ENCODE measurements at places on chromosomes 13 and 19.

DNA sequence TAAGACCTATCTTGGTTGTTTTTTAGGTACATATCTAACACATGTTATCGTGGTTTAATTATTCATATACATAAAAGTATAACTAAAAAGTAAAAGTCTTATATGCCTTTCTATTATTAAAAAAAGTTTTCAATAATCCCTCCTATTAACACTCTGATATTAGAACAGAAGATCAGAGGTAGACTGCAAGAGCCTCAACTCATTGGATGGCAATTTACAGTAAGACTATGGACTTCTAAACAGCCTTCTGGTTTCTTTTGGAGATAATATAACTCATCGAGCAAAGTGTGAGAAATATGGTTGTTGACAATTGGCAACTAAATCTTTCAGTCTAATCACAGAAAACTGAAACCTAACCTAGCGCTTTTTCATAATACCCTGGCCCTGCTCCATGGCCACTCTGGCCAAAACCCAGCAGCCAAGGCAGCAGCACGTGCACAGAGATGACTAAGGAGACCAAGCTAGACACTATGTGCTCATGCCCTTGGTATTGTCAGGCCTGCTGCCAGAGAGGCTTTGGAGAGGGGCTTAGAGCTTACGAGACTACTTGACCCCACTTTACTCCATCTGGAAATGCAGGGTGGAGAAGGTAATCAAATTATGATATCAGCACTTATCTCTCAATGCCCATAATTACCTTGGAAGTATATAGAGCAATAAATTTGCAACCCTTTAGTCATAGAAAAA lies 40.6 kb upstream of the EEF1AKMT1 start:
- DNase-seq = no peak

DNA sequence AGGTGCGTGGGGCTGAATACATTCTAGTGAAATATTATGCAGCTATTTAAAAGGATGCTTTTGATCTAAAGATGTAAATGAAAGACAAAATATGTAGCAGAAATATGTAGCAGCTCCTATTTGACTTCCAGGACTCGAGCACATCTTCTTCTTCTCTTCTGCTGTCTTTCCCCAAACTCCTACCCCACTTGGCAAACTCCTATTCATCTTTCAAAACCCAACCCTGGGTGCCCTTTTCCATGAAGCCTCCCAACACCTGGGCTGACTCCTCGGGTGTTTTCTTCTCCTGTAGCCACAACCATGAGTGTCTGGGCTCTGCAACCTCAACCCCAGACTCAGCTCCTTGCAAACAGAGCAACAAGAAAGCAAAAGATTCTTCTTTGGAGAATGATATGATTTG lies 11.1 kb downstream of the ACER1 start:
- DNase-seq = no peak

DNA sequence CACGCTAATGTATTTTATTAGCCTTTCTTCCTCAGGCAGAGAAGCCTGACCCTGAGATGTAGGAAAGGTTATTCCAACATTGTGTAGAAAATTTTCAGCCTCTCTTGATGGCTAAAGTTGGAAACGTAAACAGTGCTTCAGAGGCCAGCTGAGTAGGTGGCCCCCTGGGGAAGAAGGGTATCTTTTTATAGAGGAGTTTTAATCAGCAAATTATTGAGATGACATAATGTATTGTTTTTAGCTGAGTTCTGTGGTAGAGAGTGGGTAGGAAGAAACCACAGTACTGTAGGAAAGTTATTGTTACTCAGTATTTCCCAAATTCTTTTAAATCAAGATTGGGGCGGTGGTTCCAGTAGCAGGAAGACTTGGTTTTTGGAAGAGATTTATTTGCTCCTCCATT lies 268.8 kb downstream of the DLEU7 start:
- DNase-seq = no peak

GRCh38 chr13:56412856-56413255 lies 727.9 kb upstream of the PRR20A start:
- no peak for DNase-seq

DNA sequence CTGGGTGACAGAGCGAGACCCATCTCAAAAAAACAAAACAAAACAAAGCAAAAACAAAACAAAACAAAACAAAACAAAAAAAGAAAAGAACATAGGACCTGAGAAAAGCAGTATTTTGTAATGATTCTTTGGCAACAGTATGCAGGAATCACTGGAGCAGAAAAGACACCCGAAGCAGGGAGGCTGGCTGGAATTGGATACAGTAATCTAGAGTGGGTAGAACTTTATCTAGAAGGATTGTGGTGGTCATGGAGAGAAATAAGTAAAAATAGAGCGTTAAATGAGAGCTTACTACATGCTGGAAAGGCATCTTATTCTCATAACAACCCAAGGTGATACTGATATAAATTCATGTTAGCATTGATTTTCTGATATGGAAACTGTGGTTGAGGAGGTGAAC lies 51.2 kb downstream of the KLF5 start:
- no peak for DNase-seq

GRCh38 chr19:55406091-55406825 lies 1.3 kb downstream of the UBE2S start:
- DNase-seq = no peak

DNA sequence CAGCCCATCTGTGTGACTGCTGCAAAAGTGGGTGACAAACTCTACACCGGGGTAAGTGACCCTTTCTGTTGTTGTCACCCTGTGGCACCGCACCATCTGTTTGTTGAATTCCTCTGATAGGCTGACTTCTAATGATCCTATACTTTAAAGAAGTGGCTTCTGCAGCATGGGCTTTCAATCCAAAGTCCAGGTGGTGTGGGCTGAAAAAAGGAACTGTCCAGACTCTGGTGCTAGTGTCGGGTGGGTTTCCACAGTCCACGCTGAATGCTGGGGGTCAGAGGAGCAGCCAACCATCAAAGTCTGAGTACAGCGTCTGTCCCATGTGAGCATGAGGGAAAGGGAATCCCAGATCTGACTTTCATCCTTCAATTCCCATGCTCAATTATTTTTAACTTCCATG lies 31.6 kb upstream of the SPATA13 start:
- DNase-seq = no peak

GRCh38 chr19:39966617-39967016 lies 4.3 kb upstream of the PSMC4 start:
- DNase-seq = no peak

GRCh38 chr13:72384879-72385278 lies 342.6 kb downstream of the MZT1 start:
- no peak for DNase-seq

DNA sequence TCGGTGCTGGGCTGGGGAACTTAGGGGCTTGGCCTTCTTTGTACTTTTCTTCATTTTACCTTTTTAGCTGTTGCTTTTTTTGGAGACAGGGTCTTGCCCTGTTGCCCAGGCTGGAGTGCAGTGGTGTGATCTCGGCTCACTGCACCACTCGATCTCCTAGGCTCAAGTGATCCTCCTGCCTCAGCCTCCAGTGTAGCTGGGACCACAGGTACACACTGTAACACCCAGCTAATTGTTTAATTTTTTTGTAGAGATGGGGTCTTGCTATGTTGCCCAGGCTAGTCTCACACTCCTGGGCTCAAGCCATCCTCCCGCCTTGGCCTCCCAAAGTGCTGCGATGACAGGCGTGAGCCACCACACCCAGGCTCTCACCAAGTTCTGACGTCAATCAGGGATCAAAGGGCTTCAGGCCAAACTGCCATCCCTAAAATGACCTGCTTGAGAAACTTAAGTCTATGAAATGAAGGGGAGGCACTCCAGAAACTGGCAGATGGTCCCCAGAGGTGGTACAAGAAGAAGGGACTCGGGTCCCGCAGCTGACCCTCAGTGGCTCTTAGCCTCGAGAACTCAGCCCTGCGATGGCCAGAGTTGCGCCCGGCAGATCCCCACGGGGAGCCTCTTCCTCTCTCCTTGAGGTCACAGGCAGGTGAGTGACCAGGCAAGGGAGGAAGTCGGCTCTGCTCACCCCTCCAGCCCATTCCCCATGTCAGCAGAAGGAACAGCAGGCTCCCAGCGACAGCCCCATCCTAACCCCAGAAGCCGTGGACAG lies 61.7 kb downstream of the GNG7 start:
- DNase-seq = no peak

GRCh38 chr13:48621056-48621455 lies 32.7 kb upstream of the CYSLTR2 start:
- no peak for DNase-seq

DNA sequence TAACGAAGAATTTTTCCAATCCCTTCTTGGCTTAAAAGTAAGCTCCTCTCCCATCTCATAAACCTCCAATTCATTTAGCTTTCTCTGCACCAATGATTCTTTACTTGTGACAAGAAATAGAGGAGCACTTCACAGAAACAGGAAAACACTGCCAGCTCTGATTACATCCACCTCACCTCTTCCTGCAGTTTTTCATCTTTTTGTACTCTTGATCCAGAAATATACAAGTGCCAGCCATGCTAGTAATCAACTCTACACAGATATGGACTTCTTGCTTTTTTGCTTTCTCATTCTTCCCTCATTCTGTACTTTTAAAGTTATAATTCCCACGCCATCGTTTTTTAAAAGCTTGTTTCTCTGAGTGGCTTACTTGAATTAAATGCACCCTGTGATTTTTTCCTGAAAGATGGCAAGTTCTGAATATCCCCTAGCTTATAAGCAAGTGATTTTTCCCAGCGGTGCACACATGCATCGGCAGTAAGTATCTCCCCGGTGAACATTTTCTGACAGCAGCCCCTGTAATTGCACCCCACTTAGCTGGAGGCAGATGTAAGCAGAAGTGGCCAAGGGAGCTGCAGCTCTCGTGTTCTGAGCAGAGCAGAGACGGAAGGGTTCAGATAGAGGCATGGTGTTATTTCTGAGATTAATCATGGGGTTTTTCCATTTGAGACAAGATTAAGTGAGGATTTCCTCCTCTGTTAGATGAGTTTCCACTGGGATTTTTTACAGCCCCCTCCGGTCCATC lies 340.7 kb downstream of the SLC7A1 start:
- no peak for DNase-seq

DNA sequence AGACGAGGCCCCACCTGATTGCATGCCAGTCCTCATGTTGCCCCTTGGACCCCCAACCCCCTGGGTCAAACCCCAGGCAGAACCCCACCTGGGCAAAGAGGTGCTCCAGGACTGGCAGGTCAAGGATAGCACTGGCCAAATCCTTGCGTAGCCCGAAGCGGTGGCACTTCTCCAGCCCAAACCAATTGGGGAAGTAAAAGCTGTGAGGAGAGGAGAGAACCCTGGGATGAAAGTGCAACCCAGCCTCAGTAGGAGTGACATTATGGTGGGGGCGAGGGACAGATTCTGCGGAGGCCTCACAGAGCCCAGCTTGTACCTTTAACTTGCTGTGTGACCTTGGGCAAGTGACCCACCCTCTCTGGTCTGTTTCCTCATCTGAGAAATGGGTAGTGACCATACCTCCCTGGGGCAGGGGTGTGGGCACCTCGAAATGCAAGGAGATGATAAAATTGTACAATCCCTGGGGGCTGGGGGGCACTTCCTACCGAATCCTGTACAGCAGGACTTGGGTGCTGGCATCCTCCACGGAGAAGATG lies 4.4 kb downstream of the JAK3 start:
- DNase-seq = no peak

DNA sequence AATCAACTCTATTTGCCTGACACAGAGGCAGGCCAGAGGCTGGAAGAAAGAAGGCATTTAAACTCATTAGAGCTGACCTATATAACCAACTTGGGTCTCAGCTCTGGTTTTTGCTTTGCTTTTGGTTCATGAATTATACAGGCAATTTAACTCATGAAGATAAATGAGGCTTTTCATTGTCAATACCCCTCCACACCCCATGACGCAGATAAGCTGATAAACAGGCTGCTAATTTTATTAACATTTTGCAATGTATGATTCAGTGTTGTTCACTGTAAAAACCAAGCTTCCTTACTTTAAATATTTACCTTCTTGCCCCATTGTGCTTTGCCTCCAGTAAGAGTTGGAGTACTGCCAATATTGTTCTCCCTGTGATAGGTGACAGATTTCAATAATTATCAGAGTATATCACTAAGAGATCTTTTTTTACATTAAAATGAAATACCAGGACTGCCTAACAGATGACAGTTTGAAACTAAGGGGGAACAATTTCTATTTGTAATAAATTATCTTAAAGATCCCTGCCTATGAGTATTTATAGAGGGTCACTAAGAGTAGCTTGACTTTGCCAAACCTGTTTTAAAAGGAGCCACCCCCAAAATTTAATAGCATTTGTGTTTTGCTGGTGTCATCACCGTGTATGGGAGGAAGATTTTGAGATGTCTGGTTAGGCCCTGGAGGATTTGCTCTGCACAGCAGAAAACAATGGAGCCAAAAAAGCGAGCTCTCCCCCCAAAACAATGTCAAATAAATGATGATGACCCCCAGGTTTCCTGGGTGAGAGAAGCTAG lies 472.7 kb upstream of the NBEA start:
- DNase-seq = no peak

DNA sequence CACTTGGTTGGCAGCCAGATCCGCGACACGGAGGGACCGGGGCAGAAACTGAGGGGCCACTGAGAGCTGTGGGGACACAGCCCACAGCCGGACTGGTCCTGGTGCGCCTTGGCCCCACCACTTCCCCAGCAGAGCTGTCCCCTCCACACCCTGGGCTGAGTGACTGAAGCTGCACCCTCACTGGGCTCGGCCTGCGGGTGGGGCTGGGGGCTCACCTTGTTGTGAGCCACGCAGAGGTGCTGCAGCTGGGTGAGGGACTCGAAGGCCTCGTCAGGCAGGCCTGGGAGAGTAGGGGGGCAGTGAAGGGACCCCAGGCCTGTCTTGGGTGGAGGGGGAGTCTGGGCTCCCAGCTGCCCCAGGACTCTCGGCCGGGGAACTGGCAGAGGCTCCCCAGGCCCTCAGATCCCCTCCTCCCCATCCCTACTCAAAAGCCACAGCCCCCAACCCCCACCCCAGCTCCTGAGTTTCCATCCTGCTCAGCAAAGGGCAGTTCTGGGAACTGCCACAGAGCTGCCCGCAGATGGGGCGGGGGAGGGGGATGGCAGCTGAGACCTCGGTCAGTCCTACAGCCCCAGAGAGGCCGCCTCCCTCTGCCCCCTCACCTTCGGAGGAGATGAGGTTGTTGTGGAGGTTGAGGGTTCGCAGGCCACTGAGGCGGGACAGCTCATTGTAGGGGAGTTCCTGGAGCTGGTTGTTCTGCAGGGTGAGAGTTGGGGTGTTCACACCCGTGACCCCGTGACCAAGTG lies 2.3 kb downstream of the PODNL1 start:
- DNase-seq = no peak

- no peak for DNase-seq
These were observed 1227.9 kb upstream of the SPRY2 start for GRCh38 chr13:81568824-81569223.

DNA sequence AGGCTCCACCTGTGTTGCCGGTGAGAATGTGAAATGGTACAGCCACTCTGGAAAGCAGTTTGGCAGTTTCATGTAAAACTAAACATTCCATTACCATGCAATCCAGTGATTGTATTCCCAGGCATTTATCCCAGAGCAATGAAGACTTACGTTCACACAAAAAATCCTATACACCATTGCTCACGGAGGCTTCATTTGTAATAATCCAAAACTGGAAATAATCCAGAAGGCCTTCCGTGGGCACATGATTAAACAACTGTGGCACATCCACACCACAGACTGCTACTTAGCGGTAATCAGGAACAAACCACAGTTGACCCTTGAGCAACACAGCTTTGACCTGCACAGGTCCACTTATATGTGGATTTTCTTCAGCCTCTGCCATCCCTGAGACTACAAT lies 339.7 kb downstream of the MTUS2 start:
- DNase-seq = no peak

Measured in germinal center (tissue), 1 donor.